NCI-H345 (cell line): ENCODE measurements at places on chromosomes 12 and 14.

DNA sequence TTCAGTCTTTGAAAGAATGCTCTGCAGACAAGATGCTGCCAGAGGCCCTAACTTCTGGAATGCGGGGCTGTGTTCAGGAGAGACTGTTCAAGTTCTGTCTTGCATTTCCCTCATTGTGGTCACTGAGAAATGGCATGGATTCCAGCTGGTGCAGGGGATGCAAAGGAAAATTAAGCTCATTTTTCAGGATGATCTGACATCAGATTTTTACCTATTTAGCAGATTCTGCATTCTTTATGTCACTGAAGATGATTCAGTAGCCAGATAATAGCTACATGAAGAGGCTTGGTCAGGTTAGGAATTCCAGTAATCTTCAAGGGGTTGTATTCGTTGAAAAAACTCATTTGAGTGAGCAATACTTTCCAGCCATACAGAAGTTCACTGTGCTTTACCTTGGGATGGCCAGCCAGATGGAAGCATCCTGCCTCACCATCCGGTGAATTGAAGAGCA, 16.1 kb upstream of the MFAP5 start:
- DNase-seq: no peak

GRCh38 chr12:92393504-92393903, 247.9 kb upstream of the BTG1 start:
- DNase-seq: no peak

GRCh38 chr12:132784580-132784979, 22.9 kb upstream of the ANKLE2 start:
- no peak for DNase-seq

DNA sequence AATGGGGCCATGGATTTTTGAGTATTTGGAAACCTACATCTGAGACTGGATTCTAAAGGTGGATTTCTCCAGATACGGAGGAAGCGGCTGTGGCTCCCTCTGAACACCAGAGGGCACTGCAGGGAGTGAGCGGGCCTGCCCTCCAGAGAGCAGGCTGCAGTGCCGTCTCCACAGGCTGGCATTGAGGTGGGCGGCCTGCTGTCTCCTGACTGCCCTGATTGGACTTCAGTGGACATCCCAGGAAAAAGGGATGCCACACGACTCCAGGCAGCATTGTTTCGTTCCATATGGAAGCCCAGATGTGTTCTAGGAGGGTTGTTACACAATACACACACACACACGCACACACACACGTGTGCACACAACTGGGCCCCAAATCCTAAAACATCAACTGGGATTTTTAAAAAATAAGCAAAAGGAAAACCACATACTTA, 20.9 kb upstream of the ANO2 start:
- DNase-seq: peak; percentile 59

DNA sequence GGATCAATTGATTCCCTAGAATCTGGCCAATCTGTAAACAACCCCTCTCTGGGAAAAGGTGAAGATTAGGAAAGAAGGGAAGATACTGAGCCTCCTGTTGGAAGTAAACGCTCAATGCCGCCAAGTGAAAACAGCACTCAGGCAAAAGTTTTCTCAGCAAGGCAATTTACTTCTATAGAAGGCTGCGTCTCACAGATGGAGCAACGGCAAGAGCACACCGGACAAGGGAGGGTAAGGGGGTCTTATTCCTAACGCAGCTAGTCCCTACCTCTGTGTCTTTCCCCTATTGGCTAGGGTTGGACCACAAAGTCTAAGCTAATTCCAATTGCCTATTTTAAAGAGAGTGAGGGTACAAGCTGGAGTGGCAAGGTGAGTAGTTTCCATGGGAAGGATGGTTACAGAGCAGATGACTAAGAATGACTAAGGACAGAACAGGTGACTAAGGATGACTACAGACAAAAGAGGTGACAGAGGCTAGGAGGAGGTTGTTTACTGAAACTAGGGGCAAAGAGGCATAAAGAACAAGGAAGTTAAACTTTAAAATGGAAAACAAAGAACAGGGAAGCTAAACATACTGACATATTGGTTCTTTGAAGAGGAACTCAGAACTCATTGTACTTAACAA, 5.6 kb upstream of the TTC9 start:
- no peak for DNase-seq

DNA sequence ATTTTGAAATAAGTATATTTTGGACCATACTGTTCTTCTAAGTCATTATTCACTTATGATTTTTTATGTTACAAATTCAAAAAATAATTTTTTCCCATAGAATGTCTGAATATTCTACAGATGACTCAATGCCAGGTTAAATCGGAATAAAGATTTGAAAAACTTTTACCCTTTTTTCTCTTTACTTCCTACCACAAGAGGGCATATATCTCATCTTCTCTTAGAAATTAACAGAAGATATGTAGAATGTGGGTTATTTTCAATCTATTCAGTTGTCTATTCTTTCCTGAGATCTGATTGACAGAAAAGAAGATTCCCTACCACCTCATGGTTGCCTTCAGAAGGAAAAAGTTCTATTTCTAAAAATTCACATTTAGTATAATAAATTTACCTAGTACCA, 53.0 kb upstream of the KITLG start:
- DNase-seq: no peak

- no peak for DNase-seq
Measured at GRCh38 chr12:48336061-48336460, 14.7 kb downstream of the ZNF641 start.

- no peak for DNase-seq
Measured at GRCh38 chr12:90311561-90311960, 602.9 kb upstream of the ATP2B1 start.

- DNase-seq: no peak
Measured at GRCh38 chr14:90400904-90401561, 4.2 kb downstream of the CALM1 start.

DNA sequence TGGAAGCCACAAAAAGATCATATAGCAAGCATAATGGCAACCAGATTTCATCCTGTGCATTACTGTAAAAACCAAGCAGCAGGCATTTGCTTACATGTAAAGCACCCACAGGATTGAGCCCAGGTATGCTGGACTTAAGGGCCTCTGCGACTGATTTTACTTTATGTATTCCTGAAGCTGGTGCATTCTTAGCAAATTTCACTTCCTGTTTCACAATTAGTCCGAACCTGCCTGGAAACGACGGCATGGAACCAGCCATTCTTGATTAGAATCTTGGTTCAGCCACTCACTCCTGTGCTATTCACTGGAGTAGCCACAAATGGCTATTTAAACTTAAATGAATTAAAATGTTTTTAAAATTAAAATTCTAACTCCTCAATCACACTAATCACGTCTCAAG, 239.2 kb downstream of the NUAK1 start:
- DNase-seq: no peak

DNA sequence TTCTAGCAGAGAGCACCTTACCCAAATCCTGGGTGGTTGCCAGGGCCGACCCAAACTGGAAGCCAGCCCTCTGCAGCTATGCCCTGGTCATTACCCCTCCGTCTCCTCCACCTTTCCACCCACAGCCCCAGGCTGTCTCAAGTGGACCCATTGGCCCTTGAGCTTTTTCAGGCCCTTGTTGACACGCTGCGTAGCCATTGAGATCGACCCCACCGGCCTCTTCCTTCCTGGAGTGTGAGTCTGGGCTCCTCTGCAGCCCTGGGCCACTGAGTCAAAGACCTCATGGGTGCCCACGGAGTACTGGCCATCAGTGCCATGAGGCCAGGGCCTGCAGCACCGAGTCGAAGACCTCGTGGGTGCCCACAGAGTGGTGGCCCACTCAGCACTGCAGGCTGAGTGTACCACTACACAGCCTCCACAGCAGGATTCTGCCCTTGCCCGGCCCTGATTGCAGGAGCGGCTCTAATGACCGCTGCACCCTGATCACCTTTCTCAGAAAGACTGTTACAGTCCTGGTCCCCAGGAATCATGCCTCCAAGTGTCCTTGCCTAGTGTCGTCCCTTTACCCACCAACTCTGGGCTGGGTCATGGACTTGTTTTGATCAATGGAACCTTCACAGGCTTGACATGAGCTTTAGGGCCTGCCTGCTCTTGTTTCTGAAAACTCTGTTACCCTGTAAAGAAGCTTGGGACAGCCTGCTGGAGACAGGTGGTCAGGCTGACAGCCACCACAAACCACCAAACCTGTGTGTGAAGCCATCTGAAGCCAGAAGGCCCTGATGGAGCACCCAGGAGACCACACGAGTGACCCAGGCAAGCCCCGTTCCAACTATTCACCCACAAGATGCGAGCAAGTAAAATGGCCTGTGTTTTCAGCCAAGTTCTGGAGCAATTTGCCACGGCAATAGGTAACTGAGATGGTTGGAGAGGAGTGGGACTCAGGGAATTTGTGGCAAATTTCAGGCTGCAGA, 39.6 kb upstream of the TRAF3 start:
- no peak for DNase-seq

- no peak for DNase-seq
Measured at GRCh38 chr12:130879781-130880389, 8.0 kb downstream of the RAN start.

DNA sequence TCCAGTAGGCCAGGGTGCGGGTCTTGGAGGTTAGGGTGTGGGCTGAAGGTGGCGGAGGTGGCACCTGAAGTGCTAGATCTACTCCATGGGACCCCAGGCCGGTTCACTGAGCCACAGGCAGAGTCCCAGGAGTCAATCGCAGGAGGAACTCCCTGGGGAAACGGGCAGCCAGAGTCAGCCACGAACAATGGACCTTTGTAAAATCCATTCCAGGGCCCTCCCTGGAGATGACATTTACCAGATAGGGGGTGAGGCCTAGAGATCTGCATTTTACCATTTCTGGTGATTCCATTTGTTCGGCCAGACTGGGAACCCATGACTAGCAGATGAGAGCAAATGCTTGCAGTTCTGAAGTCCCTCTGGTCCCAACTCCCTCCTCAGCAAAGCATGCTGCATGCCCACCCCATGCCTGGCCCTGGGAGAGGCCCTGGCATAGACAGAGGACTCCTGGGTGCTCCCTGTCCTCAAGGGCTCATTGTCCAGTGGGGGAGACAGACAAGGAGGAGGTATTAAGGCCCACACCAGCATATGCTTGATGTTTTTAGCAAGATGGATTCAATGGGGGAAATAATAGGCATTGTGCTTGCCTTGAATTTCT, 115.5 kb downstream of the EML1 start:
- DNase-seq: no peak

- DNase-seq: no peak
Measured at GRCh38 chr12:43766291-43766690, 7.5 kb downstream of the IRAK4 start.

DNA sequence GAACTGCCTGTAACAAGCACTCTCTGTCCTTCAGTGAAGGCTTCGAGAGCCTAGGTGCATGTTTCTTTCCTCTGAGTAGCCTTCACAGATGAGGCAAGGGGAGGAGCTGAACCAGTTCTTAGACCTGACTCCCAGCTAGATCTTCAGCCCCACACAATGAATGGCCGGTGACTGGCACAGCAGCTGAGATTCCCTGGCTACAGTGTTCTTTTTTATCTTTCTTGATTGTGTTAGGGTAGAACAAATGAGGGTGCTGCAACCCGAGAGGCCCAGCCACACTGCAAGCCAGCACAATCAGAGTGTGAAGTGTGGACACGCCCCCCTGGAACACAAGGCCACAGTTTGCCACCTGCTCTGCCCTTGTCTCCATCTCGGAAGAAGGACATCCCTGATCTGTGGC, 19.1 kb upstream of the COL2A1 start:
- no peak for DNase-seq

DNA sequence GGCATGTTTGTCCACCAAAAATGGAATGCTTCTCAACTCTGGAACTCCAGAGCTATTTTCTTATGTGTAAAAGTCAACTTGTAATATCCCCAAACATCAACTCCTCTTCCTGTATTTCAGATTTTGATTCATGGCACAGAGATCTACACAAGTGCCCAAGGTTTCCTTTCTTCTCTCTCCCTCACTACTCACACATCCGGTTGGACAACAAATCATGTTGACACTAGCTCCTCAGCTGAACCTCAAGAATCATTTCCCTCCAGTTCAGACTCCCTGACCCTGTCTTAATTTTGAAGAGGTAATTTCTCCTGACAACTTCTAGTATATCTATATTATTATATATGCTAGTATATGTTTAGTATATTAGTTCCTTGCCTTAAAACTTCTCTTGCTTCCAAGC, 485.4 kb upstream of the CCDC196 start:
- DNase-seq: no peak

DNA sequence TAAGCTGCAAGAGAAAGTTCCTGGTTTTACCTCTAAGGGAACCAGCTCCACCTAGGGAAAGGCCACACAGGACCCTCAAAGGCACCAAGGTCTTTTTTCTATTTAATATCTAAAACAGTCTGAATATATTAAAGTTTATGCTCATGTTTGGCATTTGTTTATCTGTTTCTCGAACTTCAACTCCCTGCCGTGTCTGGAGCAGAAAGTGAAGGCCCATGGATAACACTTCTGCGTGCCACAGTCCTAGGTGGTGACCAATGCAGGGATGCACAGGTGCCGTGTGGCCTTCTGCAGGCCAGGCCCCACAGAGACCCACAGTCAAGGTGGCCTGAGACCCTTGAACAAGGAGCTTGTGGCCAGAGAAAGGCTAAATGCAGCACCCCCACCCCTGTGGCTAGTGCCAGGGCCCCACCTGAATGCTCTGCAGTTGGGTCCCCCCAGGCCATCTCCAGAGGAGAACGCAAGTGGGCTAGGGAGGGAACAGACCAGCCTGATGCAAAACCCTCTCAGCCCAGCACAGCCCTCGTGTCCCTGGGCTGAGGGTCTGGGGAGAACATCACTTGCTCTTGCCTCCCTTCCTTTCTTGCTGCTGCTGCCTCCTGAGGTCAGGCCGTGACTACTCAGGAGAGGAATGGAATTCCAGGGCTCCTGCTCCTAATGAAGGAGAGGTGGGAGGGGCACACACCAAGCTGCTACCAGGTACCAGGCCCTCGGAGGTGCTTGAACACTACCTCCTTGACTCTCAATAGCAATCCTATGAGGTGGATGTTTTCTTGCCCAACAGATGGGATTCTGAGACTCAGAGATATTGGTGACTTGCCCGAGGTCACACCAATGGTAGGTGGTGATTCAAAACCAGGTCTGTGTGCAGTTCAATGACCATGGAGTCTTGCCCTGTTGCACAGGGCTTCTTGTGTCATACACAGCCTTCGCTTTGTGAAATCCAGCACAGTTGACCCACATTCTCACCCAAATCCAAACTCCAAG, 45.4 kb downstream of the PSMA6 start:
- DNase-seq: no peak

GRCh38 chr14:90812109-90812508, 4.1 kb downstream of the TTC7B start:
- no peak for DNase-seq

- no peak for DNase-seq
Measured at GRCh38 chr14:104473649-104474494, 105.7 kb upstream of the C14orf180 start.

DNA sequence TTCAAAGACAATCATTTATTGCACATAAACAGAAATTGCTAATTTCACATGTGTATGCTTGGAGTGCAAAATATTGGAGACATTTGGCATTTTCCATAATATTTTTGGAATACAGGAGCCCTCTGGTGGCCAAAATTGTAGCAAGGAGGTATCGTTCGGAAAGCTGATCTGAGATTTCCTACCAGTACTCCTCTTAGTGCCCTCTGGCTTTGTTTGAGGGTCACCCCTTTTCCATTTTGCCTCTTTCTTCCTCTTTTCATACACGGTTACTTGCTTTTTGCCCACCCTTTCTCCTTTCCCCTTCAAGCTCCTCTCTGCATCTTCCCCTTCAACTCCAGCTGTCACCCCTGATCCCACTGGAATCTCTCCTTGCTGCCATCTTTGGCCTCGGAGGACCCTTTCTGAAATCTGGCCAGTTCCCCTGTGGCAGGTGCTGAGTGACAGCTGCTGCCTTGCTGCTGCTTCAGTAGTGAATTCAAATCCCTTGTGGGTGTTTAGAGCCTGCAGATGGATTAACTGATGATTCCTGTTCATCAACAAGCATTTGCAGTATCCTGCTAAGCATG, 164.6 kb upstream of the PARP11 start:
- DNase-seq: peak; percentile 0
